ENCODE measurements at places on chromosomes 3 and 15.
A peak's percentile ranks its signal among the peaks of the same experiment; 100 is the strongest.

DNA sequence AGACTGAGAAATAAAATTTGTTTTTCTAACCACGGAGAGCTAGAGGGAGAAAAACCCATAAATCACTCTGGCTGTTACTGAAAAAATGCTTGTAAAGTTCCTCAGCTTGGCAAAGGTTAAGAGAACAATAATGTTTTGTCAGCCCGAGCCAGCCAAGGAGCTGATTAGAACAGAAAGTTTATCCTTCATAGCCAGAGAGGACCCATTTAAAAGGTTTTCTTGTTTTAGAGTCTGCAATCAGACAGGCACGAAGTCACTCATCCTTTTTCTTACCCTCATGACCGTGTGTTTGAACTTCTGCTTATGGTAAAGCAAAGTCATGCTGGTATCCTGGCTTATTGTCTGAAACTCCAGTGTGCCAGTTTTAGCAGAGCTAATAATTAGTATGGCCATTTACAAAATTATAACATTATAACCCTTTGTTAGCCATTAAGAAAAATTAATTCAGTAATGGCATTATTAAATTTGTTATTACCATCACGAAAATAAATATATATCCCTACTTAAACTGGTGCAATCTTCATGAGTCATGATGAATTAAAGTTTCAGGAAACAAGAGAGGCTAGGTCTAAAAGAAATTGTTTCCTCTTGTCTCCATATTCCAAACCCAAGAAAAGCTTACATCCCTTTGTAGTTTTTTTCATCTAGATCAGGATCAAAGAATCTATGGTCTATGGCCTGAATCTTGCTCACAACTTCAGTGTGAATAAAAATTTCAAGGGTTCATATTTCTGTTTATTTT lies 13.5 kb upstream of the STXBP5L start:
- DNase-seq: no peak

- no peak for DNase-seq
Measured at GRCh38 chr3:16795581-16795980, 89.2 kb upstream of the PLCL2 start.

- DNase-seq: no peak
Measured at GRCh38 chr15:96316953-96317629, 13.4 kb upstream of the NR2F2 start.

DNA sequence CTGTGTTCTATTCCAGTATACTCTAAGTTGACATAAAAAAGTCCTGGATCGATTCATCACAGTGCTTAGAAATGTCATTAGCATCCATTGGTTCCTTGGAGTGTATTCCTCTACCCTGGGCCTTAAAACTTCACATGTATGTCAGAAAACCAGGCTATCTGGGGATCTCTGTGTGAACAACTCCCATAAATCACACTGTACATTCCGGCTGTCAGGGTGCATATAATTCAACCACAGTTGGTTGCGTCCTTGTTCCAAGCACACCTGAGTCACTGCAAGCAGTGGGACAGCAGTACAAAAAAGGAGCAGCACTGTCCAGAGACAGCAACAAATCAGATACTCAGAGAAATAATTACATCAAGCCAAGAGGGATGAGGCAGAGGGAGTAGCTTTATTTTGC lies 52.4 kb downstream of the PDZRN3 start:
- DNase-seq: no peak

- DNase-seq: no peak
Measured at GRCh38 chr3:127637546-127637945, 8.6 kb downstream of the PODXL2 start.

- no peak for DNase-seq
Measured at GRCh38 chr3:62546266-62546665, 172.9 kb upstream of the FEZF2 start.

- no peak for DNase-seq
Measured at GRCh38 chr3:31369637-31370379, 162.9 kb upstream of the STT3B start.

DNA sequence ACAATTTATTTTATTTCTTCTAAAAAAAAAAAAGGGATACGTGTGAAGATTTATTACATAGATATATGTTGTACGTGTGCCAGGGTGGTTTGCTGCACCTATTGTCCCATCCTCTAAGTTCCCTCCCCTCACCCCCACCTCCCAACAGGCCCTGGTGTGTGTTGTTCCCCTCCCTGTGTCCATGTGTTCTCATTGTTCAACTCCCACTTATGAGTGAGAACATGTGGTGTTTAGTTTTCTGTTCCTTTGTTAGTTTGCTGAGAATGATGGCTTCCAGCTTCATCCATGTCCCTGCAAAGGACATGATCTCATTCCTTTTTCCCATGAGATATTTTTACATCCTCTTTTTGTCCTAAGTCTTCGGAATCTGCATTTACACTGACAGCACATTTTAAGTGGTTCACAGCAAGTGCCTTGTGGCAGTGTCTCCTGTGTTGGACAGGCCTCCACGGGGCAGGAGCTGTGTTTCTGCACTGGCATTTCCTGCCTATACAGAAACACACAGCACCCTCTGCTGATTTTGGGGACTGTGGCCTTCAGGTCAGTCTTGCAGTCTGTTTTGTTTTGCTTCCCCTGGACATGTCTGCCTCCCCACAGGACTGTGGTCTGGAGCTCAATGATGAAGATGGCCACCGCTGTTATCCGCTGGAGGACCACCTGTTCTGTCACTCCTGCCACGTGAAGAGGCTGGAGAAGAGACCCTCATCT lies 12.7 kb upstream of the SACM1L start:
- DNase-seq: no peak

GRCh38 chr3:129015388-129016105 lies 14.4 kb downstream of the EFCC1 start:
- peak; percentile 68 for DNase-seq

- peak; percentile 88 for DNase-seq
Measured at GRCh38 chr3:194255252-194256039, 95.7 kb downstream of the CPN2 start.

DNA sequence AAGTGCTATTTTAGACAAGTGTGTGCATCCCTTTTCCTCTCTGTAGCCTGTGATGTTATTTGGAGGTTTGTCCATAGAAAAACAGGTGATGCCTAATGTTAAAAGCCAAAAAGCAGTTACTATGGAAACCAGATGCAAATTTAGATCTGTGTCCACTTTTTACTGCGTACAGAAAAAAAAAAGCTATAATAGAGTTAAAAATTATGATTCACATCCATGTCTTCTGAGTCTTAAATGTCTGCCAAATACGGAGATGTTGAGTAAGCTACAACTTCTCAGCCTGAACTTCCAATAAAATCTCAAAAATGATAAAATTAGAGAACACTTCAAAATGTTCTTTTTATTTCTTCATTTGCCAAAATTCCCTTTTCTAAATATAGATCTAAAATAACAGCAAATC lies 74.2 kb upstream of the GAP43 start:
- DNase-seq: no peak

- no peak for DNase-seq
Measured at GRCh38 chr3:7728566-7729519, 772.8 kb upstream of the LMCD1 start.
